ENCODE measurements at places on chromosomes 2 and 18.

- peak; percentile 7 for DNase-seq
These were observed 33.4 kb upstream of the KLHL29 start for GRCh38 chr2:23351388-23352141.

- peak; percentile 72 for DNase-seq
These were observed 133.3 kb downstream of the ZNF236 start for GRCh38 chr18:76955524-76956170.

GRCh38 chr2:191018048-191018447 lies 4.1 kb upstream of the STAT1 start:
- DNase-seq: no peak

GRCh38 chr2:222577341-222577740 lies 78.6 kb downstream of the FARSB start:
- DNase-seq: no peak

DNA sequence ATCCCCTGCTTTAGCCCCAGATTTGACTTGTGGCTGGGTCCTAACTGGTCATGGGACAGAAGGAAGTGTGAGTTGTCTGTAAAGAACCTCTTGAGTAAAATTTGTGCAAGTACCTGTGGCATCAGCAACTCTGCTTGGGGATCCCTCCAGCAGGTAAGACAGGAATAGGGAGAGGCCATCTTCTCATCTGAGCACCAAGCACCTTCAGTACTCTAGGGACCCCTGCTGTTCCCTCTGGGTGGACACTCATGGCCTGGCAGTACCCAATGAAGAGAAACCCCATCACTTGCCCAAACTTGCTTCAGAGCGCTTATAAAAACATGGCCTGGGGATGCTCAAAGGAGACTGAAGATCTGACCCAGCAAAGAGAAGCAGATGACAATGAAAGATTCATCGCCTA lies 297.8 kb downstream of the SP3 start:
- DNase-seq: no peak

- DNase-seq: no peak
These were observed 30.4 kb upstream of the MGAT4A start for GRCh38 chr2:98761267-98761781.

- DNase-seq: no peak
These were observed 34.5 kb downstream of the KCNE4 start for GRCh38 chr2:223086370-223086981.
